ENCODE measurements at places on chromosomes 5 and 9. TPM values are rescaled to one million over a fixed set of nuclear protein-coding genes. Genes with fewer than 3 reads are reported as not detected.

- no peak for DNase-seq
Observed at GRCh38 chr9:4365055-4365454, 65.2 kb upstream of the GLIS3 start.

The IRF1 gene
- total RNA-seq: 7.3 TPM

DNA sequence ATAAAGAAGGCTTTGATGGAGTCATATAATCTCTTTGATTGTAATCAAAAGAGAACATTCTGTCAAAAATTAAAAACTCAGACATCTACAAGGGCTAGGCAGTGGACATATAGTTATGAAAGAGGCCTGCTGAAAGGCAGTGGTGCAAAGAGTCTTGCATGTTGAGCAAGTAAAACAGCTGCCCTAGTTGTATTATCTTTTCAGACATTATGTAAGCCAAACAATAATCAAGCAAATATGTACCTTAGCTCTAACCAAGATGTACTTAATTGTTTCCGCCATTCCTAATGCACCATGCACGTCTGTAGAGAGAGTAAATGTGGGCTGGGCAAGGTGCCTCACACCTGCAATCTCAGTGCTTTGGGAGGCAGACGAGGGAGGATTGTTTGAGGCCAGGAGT is 14.3 kb downstream of the GAPT start:
- DNase-seq: no peak

- DNase-seq: no peak
Observed at GRCh38 chr9:69593756-69594155, 78.4 kb downstream of the APBA1 start.

- DNase-seq: no peak
Observed at GRCh38 chr9:95104980-95105379, 212.5 kb downstream of the FANCC start.

DNA sequence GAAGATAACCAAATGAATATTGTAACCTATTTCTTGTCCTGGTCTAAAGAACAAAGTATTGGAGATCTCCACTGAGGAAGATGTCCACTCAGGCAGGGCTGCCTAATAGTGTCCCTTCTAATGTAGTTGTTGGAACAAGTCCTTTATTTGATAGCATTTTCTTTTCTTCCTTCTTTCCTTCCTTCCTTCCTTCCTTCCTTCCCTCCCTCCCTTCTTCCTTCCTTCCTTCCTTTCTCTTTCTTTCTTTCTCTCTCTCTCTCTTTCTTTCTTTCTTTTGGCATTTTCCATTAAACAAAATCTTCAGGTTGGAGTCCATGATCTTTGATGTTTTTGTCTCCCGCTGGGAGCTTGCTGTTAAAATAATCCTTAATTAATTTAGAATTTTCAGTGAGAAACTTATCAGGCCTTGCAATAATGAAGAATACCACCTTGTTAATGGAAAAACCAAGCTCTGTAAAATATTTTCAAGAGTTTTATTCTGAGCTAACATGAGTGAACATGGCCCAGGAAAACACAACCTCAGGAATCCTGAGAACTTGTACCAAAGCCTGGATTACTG is 43.5 kb upstream of the TENT2 start:
- no peak for DNase-seq

DNA sequence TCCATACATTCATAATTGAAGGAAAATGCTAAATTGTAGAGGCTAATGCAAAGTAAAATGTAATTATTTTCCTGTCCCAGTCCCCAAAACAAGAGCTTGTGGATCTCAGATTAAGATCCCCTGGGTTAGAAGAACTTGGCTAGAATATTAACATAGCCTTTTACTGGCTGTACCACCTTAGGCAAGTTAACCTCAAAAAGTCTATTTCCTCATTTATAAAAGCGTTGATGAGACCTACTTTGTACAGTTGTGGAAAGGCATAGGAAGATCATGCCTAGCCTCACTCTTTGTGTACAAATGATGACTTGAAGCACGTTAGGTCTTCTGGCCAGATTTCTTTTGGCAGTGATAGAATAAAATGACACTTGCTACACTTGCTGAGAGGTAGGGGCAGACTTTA is 97.2 kb downstream of the F2RL2 start:
- DNase-seq: no peak

DNA sequence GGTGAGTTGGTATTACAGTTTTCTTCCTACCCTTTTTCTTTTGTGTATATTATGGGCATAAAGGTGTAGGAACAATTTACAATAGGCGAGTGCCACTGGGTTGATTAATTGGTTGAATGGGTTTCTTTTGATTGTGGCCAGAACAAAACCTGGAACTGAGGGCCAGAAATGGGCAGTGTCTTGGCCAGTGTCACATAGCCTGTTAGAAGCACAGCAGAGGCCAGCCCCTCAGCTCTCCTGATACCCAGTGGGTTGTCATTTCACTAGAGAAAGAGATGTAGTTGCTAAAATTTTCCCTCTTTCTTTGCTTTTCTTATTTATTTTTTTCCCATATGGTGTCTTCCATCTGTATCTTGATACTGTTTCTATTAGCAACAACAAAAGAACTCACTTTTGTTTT is 38.8 kb upstream of the SEMA6A start:
- no peak for DNase-seq

The CORO2A gene
- total RNA-seq: 21.0 TPM

DNA sequence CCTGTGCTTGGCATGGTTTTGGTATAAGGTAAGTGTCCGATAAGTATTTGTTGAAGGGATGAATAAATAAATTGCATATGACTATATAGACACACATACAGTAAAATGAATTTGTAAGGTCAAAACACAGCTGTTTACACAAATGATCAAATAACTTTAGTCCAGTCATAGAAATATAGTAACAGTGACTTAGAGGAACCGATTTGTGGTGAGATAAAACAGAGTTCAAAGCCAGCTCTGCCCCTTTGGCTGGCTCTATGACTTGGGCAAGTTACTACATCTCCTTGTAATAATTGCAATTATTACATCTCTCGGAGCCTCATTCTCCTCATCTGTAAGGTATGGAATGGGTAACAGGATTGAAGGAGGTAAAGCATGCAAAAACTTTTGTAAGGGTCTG is 384.0 kb downstream of the PLK2 start:
- DNase-seq: no peak

The CARTPT gene
- total RNA-seq: not detected

DNA sequence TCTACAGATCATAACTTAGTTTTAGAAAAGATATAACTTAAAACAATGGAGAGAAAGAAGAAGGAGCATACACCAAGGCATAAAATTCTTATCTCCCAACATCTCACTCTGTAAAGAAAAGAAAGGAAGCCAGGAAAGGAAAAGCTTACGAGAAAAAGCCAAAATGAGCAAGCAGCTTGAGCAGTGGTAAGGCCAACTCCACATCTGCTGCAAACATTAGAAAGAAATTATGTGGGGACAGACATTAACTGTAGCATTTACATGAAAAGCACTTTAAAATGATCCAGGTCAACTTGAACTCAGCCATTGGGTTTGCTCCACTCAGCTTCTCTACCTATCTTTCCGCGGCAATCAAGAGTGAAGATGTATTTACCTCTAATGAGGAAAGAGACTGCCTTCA is 176.9 kb downstream of the BNC2 start:
- DNase-seq: no peak

The ENC1 gene
- total RNA-seq: 64.7 TPM

The PCDHA1 gene
- 2.5 TPM for total RNA-seq

- no peak for DNase-seq
Observed at GRCh38 chr9:76003041-76003440, 112.6 kb downstream of the PCSK5 start.

GRCh38 chr5:135497971-135498636 is 37.7 kb downstream of the NEUROG1 start:
- DNase-seq: no peak

DNA sequence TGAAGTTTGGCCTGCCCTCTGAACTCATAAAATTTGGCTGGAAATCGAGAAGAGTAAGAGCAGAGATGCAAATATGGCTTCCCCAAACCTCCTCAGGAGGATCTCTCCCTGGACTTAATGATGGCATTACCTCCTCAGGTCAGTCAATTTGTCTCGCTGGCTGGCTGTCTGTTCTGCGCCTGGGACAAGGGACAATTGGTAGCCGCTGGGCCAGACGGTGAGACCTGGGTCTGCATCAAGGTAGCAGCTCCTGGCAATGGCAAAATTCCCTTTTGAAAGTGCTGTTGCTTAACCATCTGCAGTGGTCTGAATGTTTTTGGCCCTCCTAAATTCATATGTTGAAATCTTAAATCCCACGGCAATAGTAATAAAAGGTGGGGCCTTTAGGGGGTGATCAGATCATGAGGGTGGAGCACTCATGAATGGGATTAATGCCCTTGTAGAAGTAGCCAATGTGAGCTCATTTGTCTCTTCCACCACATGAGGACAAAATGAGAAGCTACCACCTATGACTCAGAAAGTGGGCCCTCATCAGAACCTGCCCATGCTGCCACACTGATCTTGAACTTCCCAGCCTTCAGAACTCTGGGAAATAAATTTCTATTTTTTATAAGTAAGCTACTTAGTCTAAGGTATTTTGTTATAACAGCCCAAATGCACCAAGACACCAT is 439.3 kb upstream of the KLF4 start:
- no peak for DNase-seq

- no peak for DNase-seq
Observed at GRCh38 chr9:105329719-105330062, 85.2 kb downstream of the SLC44A1 start.
